Psoas muscle (tissue), 8 donors: ENCODE measurements at places on chromosomes 11 and 22. TPM values are rescaled to one million over a fixed set of nuclear protein-coding genes. Genes with fewer than 3 reads are reported as not detected.

DNA sequence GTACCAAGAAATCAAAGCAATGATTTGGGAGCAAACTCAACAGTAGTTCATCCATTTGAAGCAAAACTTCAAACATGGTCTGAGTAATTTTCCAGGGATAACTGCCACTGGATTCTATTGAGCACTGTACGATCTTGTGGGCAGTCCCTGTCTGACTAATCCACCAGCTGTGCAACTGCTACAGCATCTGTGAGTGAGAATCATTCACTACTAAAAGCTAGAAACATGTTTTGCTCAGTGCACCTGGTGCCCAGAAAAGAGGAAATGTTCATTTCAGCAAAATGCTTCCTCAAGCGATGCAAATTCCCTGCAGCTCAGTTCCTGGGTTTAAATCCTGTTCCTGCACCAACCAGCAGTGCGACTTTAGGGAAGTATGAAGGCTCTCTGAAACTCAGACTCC lies 1077.9 kb downstream of the DLG2 start:
- no peak for DNase-seq

Gene NOL12
- polyA plus RNA-seq = 43.4 TPM

DNA sequence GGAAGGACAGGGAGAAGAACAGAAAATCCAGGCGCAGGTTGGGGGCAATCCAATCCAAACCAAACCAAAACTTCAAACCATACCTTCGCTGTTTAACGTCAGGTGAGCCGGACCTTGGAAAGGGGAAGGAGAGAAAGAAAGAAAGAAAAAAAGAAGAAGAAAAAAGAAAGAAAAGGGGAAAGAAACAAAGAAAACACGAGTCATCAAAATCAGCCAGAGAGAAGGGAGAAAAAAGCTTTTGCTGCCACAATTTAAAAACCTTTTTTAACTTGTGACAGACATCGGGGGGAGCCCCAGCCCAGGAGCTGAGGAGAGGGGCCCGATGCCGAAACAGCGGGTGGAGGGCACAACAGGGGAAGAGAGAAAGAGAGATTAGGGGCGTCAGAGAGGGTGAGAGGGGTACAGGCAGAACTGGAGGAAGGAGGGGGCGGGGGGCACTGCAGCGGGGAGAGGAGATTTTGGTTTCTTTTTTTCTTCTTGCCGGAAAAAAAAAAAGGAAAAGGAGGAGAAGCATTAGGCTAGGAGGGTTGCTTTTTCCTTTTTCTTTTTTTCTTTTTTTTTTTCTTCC lies 30.1 kb downstream of the NRXN2 start:
- DNase-seq = no peak

- DNase-seq = no peak
These were observed 1416.1 kb downstream of the TBC1D22A start for GRCh38 chr22:48178536-48178935.
